ENCODE measurements at places on chromosomes 12 and 14.

GRCh38 chr12:24975425-24975824 is 26.5 kb upstream of the BCAT1 start:
- DNase-seq: no peak

- DNase-seq: no peak
Measured at GRCh38 chr14:45194964-45195363, 58.0 kb downstream of the MIS18BP1 start.

GRCh38 chr12:53222806-53223261 is 9.2 kb downstream of the RARG start:
- no peak for DNase-seq

DNA sequence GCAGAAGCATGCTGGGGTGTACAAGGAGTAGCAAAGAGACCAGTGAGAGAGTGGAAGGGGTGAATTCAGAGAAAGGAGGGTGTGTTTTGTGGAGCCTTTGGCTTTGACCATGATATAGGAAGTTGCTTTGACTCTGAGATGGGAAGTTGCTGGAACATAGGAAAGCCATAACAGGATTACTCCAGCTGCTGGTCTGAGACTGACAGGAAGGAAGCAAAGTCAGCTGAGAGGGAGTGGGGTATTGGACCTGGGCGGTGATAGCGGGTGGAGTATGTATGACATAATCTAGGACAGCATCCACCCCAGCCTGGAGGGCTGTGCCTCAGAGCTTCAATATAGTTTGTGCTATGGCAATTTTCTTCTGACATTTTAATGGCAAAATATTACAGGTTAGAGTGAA is 324.4 kb downstream of the PDZRN4 start:
- DNase-seq: no peak

- no peak for DNase-seq
Measured at GRCh38 chr12:118183711-118184110, 47.8 kb downstream of the PEBP1 start.

DNA sequence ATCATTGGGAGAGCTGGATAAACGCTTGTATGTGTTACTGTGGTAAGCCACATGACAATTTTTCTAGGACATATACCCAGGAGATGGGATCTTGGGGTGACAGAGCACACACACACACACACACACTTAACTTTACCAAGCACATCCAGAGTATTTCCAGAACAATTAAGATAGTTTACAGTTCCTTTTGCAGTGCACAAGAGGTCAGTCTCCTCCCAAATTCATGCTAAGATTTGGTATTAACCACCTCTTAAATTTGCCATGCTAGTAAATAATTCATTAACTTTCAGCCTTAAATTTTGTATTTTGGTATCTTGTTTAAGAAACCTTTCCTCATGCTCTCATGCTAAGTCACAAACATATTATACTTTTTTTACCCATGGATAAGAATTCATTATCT is 33.9 kb upstream of the LIMA1 start:
- DNase-seq: no peak

- DNase-seq: no peak
Measured at GRCh38 chr12:52346593-52346992, 20.7 kb downstream of the KRT85 start.

GRCh38 chr12:57904848-57905811 is 36.2 kb upstream of the ATP23 start:
- peak; percentile 75 for DNase-seq

- DNase-seq: no peak
Measured at GRCh38 chr12:114926341-114926740, 242.4 kb upstream of the TBX3 start.

DNA sequence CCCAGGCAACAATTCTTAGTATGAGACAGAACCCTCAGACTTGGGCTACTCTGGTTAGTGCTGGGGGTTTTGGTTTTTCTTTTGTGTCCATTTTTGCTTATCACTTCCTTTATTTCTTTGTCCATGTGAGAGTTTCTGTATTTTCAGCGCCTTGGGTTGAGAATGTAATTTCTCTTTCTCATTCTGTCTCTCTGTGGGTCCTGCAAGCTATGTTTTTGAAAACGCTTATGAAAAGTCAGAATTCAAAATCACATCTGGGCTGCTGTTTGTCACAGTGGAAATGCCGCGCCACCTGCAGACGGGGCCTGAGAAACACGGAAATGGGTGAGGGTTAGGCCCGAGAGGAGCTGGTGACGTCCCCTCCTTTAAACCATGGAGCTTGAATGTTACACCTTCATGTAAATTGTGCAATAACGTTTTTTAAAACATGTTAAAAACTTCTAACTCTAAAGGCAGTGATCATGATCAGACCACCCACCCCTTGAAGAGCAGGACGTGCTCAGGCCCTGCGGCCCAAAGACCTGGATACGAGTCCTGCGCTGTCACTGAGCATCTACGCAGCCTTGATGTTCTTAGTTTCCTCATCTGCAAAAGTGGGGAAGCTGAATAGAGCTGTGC is 26.1 kb downstream of the JDP2 start:
- no peak for DNase-seq

DNA sequence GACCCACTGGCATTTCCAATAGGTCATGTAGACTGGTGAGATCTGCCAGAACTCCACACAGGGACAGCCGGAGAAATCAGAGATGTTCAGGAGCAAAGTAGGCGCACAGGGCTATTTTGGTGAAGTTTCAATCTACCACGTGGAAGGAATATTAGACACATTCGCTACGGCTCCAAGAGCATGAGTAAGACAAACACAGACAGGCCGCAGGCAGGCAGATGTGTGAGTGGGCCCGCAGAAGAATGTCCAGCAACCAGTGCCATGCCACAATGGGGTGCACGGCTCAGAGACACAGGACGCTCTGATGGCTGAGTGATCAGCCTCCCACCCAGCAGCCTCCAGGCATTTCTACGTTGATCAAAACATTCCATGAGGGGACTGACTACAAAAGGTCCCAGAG is 10.4 kb downstream of the SLC15A4 start:
- DNase-seq: no peak

- DNase-seq: no peak
Measured at GRCh38 chr14:28771168-28771567, 4.6 kb downstream of the FOXG1 start.

GRCh38 chr12:77054851-77055250 is 10.5 kb downstream of the E2F7 start:
- DNase-seq: no peak

- no peak for DNase-seq
Measured at GRCh38 chr12:122823429-122823828, 11.8 kb upstream of the HIP1R start.

DNA sequence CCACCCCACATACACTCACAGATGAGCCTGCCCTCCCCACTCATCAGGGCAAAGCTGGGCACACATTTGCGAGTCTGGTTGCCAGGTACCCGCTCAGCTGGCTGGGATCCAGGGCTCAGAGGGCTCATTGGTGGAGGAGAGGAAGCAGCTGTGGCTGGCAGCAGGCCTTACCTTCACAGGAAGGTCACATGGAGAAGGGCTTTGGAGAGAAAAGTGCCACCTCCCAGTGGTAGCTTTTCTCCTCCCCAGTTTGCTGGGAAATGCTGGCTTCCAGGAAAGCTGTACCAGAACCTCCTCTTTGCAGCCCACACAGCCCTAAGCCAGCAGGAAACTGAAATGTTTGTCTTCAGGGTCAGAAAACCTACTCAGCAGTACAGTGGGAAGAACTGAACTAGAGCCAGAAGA is 55.6 kb downstream of the LGMN start:
- DNase-seq: peak; percentile 41

Measured in NCI-H524 treated with DMSO at 0.1 percent for 48 hours (cell line).